ENCODE measurements at places on chromosomes 7 and 10.

DNA sequence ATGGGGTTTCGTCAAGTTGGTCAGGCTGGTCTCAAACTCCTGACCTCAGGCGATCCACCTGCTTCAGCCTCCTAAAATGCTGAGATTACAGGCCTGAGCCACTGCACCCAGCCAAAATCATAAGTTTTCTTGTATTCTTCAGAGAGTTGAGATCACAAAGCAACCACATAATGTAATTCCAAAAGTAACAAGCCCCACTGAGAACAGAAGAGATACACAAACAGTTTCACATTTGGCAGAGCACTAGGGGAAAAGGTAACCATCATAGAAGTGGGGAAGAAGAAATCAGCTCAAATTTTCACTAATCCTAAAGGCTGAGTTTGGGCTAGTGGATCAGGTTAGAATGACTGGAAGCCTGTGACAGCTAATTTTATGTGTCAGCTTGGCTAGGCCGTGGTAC is 5.4 kb upstream of the CEP41 start:
- no peak for DNase-seq

DNA sequence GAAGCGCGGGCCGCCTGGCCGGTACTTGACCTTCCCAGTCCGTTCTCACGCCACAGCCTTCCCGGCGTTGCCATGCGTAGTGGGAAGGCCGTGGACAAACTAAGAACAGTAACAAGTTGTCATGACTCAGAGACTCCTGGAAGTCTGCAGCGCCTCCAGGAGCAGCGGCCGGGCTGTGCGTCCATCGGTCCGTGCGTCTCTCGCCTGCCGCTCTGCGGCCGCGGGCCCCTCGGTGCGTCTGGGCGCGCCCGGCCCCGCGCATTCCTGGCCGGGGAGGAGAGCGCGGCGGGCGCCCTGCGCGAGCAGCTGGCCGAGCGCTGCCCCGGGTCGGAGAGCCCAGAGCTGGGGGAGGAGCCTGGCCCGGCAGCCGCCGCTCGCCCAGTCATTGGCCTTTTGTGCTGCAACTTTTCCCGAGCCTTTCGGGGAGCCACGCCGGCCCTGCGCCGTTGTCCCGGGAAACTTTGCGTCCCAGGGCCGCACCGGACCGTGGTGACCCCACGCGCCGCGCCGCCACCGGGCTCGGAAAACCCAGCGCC is 123.7 kb downstream of the TACC2 start:
- DNase-seq, result no peak

DNA sequence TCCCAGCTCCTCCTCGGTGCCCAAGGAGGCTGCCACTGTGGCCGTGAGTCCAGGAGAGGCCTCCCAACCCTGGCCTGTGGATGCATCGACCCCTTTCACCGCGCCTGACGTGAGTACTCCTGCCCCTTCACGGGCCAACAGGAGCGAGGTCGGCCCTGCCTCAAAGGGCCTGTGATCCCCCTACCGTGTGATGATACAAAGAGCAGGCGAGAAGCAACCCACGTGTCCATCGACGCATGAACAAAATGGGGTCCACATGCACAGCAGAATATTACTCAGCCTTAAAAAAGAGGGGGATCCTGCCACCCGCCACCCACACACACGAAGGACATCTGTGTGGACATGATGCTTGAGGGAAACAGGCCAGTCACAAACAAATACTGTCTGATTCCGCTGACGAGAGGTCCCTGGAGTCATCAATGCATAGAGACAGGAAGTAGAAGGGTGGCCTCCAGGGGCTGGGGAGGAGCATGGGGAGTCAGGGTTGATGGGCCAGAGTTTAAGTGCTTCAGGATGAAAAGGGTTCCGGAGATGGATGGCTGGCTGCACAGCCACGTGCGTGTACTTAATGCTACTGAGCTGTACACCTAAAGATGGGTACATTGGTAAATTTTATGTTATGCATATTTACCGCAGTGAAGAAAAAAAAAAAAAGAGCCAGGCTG is 151.9 kb downstream of the PRKAG2 start:
- no peak for DNase-seq

DNA sequence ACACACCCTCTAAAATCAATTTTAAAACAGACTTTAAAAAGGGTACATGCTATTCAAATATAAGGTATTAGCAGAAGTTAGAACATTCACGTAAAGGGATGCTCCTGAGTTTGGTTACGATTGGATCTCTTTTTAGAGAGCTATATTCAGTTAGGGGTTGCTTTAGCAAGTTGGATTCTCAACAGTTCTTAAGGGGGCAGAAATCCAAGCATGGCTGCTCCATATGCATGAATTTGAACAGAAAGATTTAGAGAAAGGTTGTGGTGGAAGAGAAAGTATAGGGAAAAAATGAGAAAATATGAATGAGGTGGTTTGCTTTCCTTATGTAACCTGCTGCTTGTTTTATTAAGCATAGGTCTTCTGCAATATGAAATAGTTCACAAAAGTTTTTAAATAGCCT is 855.1 kb downstream of the SORCS1 start:
- no peak for DNase-seq

GRCh38 chr7:7867846-7868571 is 100.6 kb upstream of the GLCCI1 start:
- peak; percentile 73 for DNase-seq

GRCh38 chr10:44960482-44961229 is 1.1 kb downstream of the RASSF4 start:
- peak; percentile 19 for DNase-seq

DNA sequence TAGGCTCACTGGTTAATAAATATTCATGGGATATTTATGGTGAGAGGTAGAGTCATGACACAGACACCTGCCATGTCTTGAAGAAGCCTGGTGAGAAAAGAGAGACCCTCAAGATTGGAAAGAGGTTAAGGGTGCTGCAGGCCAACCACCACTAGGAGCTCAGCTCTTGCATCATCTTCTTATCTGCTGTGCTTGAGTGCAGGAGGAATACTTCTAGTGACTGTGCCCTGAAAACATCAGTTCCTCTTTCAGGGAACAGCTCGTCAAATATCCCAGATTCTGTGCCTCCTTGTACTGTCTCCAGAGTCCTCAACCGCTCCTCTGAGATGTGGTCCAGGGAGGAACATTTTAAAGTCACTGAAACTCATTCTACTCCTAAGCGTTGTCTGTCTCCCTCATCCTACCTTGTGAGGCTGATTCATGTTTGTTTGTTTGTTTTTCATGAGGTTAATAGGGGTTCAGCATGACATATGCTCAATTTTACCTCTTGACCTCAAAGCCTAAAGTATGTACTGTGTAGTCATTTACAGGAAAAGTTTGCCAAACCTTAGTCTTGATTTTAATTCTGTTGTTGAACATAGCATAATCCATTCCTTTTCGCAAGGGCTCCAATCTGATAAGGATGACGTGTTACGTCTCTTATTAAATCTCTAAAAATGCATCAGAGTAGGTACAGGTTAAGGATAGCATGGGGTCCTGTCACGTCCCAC is 293.1 kb downstream of the C7orf25 start:
- DNase-seq, result no peak
